ENCODE measurements at places on chromosomes 5 and 9.
A peak's percentile ranks its signal among the peaks of the same experiment; 100 is the strongest.

GRCh38 chr5:143262393-143263174, 140.9 kb downstream of the NR3C1 start:
- DNase-seq = peak; percentile 82

GRCh38 chr9:135147474-135147805, 60.0 kb downstream of the OLFM1 start:
- no peak for DNase-seq

DNA sequence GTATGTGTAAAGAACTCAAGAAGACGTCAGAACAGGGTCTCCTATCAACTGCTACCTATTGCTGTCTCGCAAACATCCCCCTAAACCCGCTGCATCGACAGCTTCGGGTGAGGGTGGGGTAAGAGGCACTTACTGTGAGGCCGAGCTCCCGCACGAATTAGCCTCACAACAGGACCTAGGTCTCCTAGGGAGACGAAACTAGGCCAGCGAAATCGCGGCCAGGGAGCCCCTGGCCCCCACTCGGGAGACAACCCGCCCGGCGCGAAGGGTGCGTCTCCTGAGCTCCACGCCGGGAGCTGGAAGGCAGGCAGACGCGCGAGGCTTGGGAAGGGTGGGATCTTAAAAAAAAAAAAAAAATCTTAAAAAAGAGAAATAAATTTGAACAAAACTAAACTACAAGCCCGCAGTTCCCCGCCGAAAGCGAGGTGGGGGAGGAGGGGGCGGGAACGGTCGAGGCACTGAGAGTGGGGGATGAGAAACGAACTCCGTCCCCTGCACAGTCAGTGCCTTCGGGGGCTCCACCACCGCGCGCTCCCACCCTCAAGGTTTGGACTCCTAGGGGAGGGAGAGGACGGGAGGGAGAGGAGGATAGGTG, 33.0 kb upstream of the NFIB start:
- DNase-seq = peak; percentile 10

DNA sequence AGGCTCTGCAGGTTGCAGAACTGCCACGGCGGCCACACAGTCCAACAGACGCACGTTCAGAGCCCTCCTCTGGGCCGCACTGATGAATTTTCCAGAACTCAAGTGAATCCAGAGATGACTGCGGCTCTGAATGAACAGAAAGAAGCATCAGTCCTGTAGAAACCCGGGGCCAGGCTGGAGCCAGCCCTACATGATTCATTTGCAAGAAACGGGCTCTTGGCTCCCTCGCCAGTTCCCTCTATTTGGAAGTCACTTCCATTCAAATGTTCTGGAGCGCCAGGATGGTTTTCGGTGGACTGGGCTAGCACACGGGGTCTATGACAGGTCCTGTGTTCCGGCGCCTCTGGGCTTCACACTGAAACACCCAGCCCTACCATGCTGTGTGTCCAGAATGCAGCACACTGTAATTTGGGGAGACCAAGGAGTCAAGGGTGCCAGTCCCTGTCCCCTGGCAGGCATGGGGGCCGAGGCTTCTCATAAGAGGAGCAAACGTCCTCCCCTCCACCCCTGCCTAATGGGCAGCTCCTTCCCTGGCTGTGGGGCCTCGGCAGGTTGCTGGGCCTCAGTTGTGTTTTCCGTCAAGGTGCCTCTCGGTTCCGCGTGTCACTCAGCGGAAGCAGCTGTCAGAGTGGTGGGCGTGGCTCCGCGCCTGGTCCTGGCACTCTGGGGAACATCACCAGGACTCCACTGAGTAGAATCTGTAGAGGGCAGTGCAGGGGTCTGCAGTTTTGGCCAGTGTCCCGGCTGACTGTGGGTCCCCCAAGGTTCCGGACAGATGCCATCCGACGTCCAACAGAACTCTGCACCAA, 18.1 kb upstream of the COL5A1 start:
- DNase-seq = no peak

DNA sequence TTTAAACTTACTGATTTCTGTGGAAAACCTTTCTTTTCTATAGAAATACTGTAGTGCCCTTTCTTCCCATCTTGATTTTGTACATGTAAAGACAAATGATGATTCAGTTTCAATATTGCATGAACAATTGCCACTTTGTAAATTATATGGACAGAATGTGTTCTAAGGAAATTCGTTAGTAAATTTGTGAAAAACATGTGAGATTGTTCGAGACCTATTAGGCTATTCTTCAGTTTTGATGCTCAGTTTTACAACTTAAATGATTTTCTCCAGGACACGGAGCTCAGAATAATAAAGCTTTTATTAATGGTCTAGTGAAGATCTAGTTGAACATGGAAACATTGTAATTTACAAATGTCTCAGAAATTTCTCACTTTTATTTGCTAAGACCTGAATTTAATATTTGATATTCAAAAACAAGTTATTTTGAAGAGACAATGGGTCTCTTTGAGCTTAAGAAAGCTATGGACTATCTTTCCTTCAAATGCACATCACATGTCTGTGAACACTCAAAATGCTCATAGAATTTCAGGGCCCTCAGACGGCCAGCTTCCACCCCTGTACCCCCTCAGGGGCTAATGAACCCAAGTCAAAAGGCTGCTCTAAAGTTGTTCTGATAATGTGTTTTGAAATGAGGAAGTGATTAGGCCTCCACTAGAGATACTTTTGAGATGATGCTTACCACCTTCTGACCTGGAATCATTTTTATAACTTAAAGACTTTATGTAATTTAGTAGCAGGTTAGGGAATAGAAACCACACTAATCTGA, 54.1 kb upstream of the FSD1L start:
- DNase-seq = no peak

- peak; percentile 75 for DNase-seq
Measured at GRCh38 chr9:71796100-71796767, 27.9 kb upstream of the CEMIP2 start.

DNA sequence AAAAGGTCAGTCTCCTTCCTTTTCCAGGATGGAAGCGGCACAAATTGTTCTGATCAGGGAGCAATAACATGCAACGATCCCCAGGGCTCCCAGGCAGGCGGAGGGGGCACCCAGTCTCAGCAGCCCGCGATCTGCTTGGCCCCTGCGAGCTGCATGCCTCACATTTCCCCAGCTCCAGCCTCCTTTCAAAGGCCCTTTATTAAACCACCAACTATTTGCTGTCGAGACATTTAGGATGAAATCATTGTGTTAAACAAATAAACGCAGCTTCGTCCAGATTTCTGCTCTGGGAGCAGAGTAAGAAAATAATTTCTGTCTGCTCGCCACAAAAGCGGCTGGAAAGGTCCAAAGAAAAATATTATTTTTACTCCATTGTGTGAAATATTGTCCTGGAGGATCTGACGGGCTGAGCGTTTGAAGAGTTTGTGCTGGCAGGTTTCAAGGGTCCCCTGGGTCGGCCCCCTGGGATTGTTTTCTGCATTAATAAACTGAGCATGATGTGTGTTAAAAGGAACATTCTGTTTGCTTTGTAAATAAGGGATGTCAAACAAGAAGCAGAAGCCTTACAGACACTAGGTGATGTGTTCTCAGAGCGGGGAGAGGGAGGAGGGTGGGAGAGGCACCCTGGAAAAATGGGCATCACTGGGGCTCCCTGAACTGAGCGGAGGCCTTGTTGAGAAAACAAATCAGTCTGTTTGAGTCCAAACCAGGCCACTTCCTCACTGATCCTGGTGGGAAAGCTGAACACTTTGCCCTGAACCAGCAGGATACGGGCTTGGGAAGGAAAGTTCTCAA, 110.1 kb downstream of the FOXD1 start:
- DNase-seq = no peak

- DNase-seq = no peak
Measured at GRCh38 chr9:1490341-1491232, 440.4 kb downstream of the DMRT2 start.

DNA sequence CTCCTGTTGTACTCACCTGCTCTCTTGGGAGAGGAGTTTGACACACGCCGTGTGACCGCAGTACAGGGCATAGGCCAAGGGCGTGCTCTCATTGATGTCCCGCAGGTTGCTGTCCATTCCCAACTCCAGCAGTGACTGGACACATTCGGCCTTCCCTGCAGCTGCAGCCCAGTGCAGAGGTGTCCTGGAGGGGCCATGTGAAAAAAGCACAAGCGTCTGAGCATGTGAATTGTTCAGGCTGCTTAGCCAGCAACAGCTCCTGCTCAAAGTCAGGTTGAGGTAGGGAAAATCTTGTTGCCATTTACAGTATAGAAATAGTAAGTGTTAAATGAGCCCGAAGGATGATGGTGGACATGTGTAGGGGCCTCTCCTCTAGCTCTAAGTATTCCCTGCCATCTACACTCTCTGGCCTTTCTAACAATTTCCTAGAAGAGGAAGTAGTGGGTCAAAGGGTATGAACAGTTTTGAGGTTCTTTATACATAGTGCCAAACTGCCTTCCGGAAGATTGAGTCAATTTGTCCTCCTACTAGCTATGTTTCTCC, 116.5 kb downstream of the ANKRD55 start:
- peak; percentile 61 for DNase-seq

- no peak for DNase-seq
Measured at GRCh38 chr5:81995407-81995806, 23.6 kb downstream of the ATG10 start.

DNA sequence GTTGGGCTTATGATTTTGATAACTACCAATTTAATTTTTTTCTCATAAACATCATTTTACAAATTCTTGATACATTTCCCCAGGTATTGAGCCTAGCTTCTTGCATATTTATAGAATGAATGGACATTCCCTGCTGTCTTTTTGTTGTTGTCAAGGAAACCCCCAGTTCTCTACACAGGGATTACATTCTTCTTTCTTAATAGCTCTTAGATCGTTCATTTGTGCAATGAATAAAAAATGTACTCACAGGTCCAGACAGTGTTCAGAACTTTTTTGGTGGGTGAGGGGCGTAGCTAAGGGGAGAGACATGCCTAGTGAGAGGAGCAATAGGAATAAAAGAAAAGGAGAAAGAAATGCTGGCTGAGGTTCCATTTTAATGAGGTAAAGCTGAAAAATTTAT, 58.6 kb downstream of the VCAN start:
- DNase-seq = no peak

GRCh38 chr5:174644923-174645322, 79.5 kb upstream of the MSX2 start:
- no peak for DNase-seq

GRCh38 chr9:101427957-101428655, 7.5 kb downstream of the ALDOB start:
- peak; percentile 54 for DNase-seq

DNA sequence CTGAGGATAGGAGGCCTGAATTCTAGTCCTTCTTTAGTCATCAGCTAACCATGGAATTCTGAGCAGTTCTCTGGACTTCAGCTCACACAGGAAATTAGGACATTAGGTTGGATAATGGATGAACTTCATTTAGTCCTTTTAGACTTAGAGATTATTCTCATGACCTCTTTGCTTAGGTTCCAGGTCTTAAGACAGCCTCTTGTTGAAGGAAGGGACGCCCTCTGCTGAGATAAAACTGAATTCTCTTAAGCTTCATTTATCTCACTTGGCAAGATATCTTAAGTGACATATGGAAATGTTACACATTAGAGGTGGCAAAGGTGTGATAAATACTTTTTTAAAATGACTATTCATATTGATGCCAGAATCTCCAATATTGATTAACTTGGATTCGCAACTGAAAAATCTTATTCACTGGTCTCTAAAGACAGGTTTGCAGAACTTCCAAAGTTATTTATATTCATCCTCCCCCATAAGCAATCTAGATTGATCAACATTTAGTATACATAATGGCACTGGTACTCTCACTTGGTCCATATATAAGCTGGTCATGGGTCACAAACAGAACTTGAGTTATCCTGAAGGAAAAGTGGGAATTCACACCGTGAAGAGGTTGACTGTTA, 16.9 kb upstream of the ZNF366 start:
- DNase-seq = peak; percentile 75

DNA sequence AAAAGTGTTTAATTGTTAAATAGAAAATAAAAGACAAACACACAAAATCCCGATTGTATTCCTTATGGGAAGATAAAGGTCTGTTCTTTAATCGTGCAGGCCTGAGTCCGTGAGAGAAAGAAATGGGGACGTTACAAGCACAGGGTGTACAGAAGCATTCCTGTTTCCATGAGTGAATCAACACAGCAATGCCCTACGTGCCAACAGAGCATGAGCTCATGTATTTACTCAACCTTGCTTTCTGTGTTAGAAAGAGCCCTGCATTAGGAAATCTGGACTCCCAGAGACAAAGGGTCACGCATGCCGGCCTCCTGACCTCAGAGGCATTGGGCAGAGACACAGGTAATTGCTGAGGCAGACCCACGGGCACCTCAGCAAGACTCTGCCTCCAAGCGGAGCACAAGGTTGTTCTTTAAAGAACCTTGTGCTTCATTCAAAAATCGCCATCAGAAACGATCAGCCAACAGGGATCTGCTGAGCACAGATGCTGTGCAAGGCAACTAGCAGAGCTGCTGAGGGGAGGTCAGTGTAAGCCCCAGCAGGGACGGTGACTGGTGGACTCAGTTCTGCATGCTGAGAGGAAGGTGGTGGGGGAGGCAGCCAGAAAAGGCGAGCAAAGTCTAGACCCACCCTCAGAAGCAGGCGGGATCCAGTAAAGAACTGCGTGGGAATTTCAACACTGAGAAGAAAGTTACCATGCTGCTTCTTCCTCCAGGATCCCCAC, 101.0 kb downstream of the TLE1 start:
- DNase-seq = peak; percentile 99

- no peak for DNase-seq
Measured at GRCh38 chr9:128415281-128415680, 5.4 kb upstream of the CERCAM start.

- DNase-seq = no peak
Measured at GRCh38 chr5:94039101-94039500, 297.7 kb upstream of the POU5F2 start.

DNA sequence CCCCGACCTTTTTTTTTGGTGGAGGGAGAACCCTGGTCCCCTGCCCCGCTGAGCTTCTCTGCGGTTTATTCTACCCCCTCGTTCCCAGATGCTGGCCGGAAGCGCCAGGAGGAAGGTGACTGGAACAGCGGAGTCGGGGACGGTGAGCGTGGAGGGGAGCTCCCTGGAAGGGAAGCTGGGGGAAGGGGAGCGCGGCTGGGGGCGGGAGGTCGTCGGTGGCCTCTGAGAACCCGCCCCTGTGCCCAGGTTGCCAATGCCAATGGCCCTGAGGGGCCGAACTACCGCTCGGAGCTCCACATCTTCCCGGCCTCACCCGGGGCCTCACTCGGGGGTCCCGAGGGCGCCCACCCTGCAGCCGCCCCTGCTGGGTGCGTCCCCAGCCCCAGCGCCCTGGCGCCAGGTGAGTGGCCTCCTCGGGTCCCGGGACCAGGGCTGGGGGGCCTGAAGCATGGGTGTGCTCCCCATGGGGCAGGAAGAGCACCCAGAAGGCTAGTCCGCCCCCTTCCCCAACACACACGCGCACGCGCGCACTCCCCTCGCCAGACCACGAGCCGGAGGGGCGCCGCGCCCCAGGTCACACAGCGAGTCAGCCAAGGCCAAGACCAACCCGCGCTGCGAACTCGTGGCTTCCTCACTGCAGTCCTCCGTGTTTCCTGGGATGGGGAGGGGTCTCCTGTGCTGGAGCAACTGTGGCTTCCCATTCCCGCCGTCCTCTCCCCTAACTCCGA, 10.6 kb downstream of the MYOZ3 start:
- no peak for DNase-seq

Data from kidney tubule cell (primary cell).